ENCODE measurements at places on chromosomes 3 and 15. TPM values are rescaled to one million over a fixed set of nuclear protein-coding genes. Genes with fewer than 3 reads are reported as not detected.

DNA sequence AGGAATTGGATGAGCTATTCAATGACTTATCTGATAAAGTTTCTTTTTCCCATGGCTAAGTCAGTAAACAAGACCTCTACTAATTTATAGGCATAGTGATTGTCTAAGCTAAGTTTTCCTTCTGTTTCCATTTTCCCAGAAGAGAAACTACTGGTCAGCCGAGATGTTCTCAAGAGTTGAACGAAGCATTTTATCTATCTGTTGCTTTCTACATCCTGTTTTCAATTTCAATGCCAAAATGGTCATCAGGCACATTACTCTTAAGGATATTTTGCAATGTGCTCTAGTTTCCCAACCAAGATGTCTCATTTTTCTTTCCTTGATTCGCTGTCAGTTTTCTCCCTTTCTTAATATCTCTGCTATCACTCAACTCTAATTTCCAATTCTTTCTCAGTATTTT, 228.7 kb downstream of the MBNL1 start:
- DNase-seq, result no peak

PLSCR2 gene
- 0.69 TPM for total RNA-seq

- no peak for DNase-seq
Observed at GRCh38 chr3:95311272-95311671, 1248.4 kb downstream of the NSUN3 start.

DNA sequence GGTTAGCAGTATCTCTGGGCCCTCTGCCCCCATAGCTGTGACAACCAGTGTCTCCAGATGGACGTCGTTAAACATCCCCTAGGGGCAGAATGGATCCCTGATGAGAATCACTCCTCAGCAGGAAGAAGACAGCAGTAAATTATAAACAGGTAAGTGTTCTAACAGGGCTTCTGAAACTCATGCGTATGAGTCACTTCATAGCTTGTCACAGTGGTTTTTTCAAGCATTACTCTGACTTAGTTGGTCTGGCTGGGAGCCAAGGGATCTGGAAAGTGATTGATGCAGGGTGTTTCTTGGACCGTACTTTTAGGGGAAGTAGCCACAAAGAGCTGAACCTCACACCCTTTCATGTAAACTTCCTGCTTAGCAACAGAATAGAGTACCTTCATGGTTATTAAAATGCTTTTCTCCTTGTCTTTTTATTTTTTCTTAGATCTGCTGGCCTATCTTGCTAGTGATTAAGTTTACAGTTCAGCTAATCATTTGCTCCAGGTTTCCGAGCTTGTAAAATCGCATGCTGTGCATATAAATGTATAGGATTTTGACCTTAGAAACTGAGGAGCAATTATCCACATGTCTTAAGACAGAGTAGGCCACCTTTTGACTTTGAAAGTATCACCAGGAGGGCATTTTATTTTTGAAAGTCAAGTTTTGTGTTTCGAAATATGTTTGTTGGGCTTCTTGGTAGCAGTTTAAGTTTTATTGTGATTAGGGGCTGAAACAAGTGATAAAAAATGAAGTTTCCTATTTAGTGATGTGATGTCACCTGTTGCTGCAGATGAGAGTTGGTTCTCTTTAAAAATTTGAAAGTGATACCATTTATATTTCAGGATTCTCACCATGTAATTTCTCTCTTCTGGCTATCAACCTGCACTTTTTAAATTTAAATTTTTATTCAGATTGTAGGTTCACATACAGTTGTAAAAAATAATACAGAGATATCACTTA, 333.9 kb downstream of the PTPRG start:
- no peak for DNase-seq

CIDEC gene
- 1.2 TPM for total RNA-seq

- no peak for DNase-seq
Observed at GRCh38 chr3:72888546-72889309, 882 bp downstream of the GXYLT2 start.

DNA sequence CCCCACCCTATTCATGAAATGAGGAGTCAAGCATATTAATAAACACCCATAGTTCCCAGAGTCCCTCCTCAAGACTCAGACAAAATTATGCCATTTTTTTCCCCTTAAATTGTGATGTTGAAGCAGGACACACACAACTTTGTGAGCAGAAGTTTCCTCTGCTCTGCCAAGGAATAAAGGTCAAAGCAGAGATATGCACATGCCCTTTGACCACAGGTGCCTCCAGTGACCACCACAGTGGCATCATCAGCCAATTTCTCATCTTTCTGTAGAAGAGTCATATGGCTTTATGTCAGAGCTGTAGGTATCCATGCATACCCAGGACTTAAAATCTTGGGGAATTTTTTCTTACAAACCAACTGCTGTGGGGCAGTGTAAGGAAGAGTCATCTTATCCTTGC, 304.4 kb upstream of the GADL1 start:
- DNase-seq, result no peak

KLF15 gene
- 84.7 TPM for total RNA-seq

Data from esophagus muscularis mucosa (tissue), 4 donors.